ENCODE measurements at places on chromosomes 7 and 10. TPM values are rescaled to one million over a fixed set of nuclear protein-coding genes. Genes with fewer than 3 reads are reported as not detected.

DNA sequence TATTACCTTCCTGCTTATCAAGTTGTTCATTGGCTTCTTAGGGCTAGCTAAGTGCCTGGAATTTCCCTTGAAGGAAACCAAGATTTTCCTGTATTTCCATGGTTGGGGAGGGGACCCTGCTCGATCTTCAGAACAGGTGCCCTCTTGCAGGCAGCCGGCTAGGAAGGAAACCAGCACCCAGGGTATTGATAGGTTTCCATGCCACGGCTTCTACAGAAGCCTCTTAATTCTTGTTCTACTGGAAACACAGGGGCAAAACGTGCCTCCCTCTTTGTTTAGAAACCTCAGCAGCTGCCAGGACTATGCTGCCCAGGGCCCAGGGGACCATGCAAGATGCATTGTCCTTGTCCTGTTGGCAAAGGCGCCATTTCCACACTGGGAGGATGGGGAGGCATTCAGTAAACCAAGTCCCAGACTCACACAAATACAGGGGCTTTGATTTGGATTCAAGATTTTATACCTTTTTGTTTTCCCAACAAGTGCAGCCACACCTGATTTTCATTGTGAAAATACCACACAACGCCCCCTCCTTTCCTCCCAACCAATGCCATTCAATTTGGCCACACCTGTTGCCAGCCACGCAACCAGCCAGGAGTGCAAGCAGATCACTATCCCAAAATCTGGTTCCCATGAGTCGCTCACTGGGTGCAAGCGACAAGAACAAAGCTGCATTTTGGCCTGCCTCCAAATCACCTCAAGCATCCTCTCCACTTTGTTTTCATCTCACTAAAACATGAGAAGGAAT, 29.6 kb downstream of the C10orf71 start:
- DNase-seq = no peak

GRCh38 chr7:91685544-91685943, 195.0 kb downstream of the MTERF1 start:
- no peak for DNase-seq

- peak; percentile 27 for DNase-seq
These were observed 24.3 kb upstream of the ZRANB1 start for GRCh38 chr10:124917428-124918190.

DNA sequence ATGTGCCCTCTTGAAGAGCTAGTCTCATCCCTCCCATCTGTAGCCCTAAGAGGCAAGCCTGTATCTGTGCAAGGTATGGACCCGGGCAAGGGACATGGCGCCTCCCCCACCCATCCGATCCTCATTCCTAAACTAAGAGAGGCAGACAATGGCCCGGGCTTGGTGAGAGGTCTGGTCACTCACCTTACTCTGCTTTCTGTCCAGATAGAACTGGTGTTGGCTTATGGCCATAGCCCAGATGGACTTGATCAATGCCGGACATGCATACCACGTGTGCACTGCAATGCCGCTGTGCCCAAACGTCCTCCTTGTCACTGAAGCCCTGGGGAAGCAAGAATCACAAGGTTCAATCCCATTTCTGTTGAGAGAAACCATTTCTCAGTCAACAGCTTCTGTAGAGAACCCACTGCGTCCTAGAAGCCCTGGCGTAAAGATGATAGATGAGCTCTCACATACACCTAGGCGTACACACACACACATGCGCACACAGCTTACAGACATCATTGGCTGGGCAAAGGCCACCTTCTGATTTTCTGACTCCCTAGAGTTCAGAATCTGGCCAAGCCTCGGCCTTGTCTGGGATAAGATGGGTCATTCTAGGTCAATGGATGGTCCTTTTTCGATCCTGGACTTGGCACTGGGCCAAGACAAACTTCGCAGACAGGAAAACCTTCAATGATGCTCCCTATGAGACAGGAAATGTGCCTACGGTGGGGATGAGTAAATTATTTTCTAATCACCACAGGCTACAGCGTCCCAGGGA, 114.6 kb downstream of the PRPF18 start:
- peak; percentile 82 for DNase-seq

DNA sequence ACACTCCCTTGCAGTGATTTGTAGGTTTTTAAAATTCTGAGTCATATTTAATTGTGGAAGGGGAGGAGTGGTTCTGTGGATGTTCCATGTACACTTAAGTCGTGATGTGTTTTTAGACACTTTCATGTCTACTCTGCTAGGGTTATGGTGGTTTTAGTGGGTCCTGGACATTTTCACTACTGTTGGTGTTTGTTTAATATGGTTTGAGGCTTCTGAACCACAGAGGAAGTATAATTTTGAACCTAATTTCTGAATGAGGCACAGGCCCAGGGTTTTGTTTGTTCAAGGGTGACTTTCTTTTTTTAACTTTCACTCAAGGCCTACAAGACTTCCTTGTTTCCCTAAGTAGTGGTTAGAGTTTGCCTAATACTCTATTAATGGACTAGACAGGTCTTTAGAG, 13.3 kb downstream of the SLC26A5 start:
- no peak for DNase-seq

- peak; percentile 89 for DNase-seq
These were observed 2.1 kb upstream of the ADAM8 start for GRCh38 chr10:133278577-133279265.

DNA sequence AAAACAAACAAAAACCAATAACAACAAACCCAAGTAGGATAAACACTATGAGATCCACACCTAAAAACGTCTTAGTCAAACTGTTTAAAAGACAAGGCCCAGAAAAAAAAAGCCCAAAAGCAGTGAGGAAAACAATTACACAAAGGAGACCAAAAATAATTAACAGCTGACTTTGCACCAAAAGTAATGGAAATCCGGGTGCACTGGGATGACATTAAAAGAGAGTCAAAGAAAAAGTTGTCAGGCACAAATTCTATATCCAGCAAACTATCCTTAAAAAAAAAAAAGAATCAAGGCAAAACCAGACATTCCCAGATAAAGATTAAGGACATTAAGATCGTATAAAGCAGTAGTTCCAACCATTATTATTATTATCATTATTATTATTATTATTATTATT, 7.9 kb upstream of the ANKRD26 start:
- no peak for DNase-seq

DNA sequence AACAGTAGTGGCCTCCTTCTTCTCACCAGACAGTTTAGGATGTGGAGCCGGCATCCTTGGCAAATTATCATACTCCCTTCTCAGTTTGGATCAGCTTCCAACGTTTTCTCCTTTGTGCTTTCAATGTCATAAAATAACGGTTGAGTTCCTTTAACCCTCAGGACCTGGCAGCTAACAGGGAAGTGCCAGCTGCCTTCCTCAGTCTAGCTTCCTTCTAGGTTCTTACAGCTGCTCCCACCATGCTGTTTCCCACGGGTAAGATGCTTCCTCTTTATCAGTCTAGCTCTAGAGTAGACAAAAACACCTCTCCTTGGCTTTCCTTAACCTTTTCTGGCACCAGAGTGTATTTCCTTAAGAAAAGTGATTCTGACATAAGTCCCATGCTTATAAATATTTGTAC, 33.2 kb downstream of the BLVRA start:
- no peak for DNase-seq

Gene DLX6
- 0.20 TPM for total RNA-seq

Gene ATRNL1
- total RNA-seq = 0.12 TPM

Gene ITGA8
- total RNA-seq = 7.6 TPM

Gene ZMYND11
- total RNA-seq = 65.5 TPM

Gene ACHE
- not detected for total RNA-seq

Data from RPMI7951 (cell line).